ENCODE measurements at places on chromosomes 2 and 18.

GRCh38 chr18:12839057-12839525, 44.9 kb downstream of the PTPN2 start:
- no peak for DNase-seq

DNA sequence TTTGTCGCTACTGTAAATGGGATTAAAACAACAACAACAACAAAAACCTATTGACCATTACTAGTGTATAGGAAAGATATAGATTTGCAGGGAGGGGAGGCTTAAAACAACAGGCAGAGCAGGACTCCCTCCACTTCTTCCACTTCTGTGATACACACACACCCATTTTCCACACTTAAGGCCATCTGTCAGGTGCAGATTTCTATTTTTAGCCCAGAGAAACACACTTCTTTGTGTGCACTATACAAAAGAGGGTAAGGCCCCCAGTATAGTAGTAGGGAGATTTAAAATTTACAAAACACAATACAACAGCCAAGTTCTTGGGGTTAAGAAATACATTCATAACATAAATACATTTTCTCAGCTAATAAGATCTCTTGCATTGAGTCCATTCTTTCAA, 22.4 kb downstream of the PTPN2 start:
- DNase-seq = no peak

GRCh38 chr2:109454765-109455394, 158.9 kb downstream of the SEPTIN10 start:
- DNase-seq = no peak

GRCh38 chr2:74834792-74835755, 1.1 kb downstream of the HK2 start:
- DNase-seq = peak; percentile 63

GRCh38 chr2:8595811-8596600, 85.8 kb upstream of the ID2 start:
- DNase-seq = no peak

GRCh38 chr18:79805926-79806487, 8.3 kb downstream of the KCNG2 start:
- no peak for DNase-seq

- DNase-seq = no peak
These were observed 325.2 kb downstream of the DYSF start for GRCh38 chr2:71778514-71778913.
